Sigmoid colon (tissue), 7 donors: ENCODE measurements at places on chromosomes 7 and 10. TPM values are rescaled to one million over a fixed set of nuclear protein-coding genes. Genes with fewer than 3 reads are reported as not detected.
A peak's percentile ranks its signal among the peaks of the same experiment; 100 is the strongest.

Gene EEPD1
- total RNA-seq: 18.1 TPM

Gene CDC14C
- not detected for total RNA-seq

Gene TEX47
- total RNA-seq: not detected

Gene PLPP4
- 3.2 TPM for total RNA-seq

Gene ZP3
- total RNA-seq: not detected

DNA sequence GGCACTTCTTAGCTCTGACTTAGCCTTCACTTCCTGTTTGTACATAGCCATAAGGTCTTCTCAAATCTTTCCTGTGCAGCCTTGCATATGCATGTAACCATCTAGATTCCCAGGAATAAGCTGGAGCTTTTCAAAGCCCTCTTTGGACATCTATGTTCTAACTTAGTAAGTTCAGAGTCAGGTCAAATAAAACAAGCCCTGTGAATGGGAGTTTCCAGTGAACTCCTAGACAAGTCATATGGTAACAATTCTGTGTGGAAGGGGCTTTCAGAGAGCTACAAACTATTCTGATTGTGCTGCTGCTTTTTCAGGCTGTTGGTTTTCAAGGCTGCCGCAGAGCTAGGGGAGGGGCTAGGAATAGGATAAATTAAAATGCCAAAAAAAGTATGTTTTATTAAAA, 208.4 kb upstream of the AKR1E2 start:
- H3K4me3 ChIP-seq: no peak overlapping the region
- H3K4me1 ChIP-seq: no peaks in the 10 kb centered on the region
- H3K36me3 ChIP-seq: no peaks in the 10 kb centered on the region
- H3K27ac ChIP-seq: no peak overlapping the region
- no peak for DNase-seq
- no peaks in the 10 kb centered on the region for H3K27me3 ChIP-seq

GRCh38 chr10:75071756-75072155, 39.7 kb upstream of the SAMD8 start:
- no peaks in the 10 kb centered on the region for H3K4me1 ChIP-seq
- H3K4me3 ChIP-seq: no peak overlapping the region
- H3K36me3 ChIP-seq: no peaks in the 10 kb centered on the region

DNA sequence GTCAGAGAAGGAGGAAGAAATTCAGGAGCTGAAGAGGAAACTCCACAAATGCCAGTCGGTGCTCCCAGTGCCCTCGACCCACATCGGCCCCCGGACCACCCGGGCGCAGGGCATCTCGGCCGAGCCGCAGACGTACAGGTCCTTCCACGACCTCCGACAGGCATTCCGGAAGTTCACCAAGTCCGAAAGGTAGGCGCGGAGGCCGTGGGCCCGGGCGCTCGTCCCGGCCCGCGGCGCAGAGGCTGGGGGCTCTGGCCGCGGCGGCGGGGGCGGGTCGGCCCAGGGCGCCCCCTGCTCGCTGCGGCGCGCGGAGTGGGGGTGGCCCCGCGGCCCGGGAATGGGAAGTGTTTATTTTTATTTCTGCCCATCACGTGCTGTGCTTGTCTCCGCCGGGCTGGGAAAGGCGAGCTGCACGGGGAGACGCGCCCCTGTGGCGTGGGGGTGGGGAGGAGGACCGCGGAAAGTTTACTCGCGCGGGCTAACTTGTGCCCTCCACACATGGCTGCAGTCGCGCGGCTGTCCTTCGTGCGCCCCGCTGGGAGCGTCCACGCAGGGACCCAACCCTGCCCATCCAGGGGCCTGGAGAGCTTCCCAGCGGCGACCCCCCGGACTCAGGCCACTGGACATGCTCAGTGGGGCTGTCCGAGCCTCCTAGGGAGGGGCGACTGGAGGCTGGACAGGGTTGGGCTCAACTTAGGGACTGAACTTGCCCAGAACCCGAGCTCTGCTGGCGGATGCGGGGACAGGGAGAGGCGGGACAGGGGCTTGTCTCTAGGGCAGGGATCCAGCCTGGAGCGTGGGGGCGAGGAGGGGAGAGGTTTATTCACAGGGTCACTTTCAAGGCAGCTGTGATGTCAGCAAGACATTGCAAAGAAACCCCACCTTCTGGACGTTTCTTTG, 82.6 kb upstream of the PRKG1 start:
- H3K4me1 ChIP-seq: peaks cover 36% of the 10 kb centered on the region
- peak overlapping the region; percentile 81 for H3K27ac ChIP-seq
- no peaks in the 10 kb centered on the region for H3K36me3 ChIP-seq
- H3K4me3 ChIP-seq: peak overlapping the region; percentile 76
- peak; percentile 80 for DNase-seq
- H3K27me3 ChIP-seq: no peaks in the 10 kb centered on the region

GRCh38 chr10:73762915-73763314, 18.7 kb downstream of the SEC24C start:
- H3K4me3 ChIP-seq: no peak overlapping the region
- H3K27ac ChIP-seq: no peak overlapping the region
- no peak for DNase-seq
- peaks cover 50% of the 10 kb centered on the region for H3K36me3 ChIP-seq
- H3K4me1 ChIP-seq: no peaks in the 10 kb centered on the region

- no peaks in the 10 kb centered on the region for H3K4me1 ChIP-seq
- no peaks in the 10 kb centered on the region for H3K27me3 ChIP-seq
- H3K27ac ChIP-seq: peak overlapping the region; percentile 27
- no peak for DNase-seq
Measured at GRCh38 chr10:33249659-33250345, 84.7 kb downstream of the NRP1 start.
